ENCODE measurements at places on chromosomes 4 and X.
A peak's percentile ranks its signal among the peaks of the same experiment; 100 is the strongest.

GRCh38 chr4:181293014-181293413 is 950.2 kb upstream of the TENM3 start:
- no peak for DNase-seq

- peak; percentile 6 for DNase-seq
Measured at GRCh38 chr4:142579443-142579842, 266.7 kb downstream of the INPP4B start.

- DNase-seq = no peak
Measured at GRCh38 chr4:19522966-19523365, 728.7 kb upstream of the SLIT2 start.

DNA sequence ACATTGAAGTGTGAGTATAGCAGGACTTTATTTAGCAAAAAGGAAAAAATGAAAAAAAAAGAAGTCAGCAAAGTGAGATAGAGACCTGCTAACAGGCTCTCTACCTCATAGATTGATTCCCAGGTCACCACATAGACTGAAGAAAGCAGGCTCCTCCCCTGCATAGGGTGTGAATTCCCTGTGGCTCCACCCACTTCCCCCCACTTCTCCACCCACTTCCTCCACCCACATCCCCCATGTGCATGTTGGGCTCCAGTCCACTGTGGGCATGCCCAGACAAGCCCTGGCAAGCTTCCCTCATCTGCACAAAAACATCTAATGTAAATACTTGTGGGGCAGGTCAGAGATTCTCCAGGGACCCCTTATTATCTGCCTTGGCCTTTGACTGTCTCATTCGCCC is 97.8 kb downstream of the TMEM47 start:
- DNase-seq = no peak

- DNase-seq = no peak
Measured at GRCh38 chr4:77153006-77153405, 4.0 kb upstream of the CCNG2 start.

- no peak for DNase-seq
Measured at GRCh38 chr4:83195269-83195668, 80.7 kb upstream of the PLAC8 start.

DNA sequence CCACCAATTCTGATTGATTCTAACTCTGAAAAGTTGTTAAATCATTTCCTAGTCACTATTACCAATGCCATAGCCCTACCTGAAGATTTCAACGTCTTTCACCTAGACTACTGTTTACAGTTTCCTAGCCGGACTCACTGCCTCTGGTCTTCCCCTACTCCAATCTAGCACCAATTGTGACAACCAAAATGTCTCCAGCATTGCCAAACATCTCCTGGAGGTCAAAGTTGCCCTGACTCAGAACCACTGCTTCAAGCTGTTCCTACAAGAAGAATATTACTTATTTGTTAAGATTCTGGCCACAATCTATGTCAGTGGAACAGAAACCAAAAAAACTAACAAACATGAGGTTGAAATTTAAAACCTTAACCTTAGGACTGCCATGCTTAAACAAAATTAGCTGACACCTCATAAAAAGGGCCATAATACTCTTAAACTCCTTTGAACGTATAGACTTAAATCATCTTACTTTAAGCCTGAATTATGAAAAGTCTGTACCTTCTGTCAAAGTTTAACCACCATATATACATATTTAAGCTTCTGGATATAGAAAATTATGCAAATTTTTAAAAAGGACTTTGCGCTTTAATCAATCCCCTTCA is 2.1 kb downstream of the PDS5A start:
- DNase-seq = no peak

GRCh38 chr4:32574803-32575202 is 1854.6 kb downstream of the PCDH7 start:
- DNase-seq = no peak

GRCh38 chrX:95145848-95146490 is 1472.0 kb downstream of the FAM133A start:
- DNase-seq = no peak

- DNase-seq = no peak
Measured at GRCh38 chr4:162392946-162393345, 229.1 kb upstream of the FSTL5 start.

DNA sequence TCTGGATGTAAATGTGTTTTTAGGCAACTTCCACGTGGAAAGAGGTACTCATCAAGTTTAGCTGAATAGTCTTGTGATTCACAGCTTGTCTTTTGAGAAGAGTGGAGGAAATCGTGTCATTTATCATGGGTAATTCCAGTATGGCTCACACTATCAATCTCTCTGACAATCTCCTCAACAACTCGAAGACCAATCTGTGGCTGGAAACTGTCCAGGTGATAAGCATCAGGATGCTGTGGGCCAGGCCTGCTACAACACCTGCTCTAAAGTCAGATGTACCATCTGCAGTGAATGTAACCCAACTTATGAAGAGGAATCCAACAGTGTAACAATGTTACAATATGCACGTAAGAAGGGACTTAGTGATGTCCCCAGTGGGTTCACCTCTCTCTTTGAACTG is 132.1 kb upstream of the GK2 start:
- DNase-seq = no peak

DNA sequence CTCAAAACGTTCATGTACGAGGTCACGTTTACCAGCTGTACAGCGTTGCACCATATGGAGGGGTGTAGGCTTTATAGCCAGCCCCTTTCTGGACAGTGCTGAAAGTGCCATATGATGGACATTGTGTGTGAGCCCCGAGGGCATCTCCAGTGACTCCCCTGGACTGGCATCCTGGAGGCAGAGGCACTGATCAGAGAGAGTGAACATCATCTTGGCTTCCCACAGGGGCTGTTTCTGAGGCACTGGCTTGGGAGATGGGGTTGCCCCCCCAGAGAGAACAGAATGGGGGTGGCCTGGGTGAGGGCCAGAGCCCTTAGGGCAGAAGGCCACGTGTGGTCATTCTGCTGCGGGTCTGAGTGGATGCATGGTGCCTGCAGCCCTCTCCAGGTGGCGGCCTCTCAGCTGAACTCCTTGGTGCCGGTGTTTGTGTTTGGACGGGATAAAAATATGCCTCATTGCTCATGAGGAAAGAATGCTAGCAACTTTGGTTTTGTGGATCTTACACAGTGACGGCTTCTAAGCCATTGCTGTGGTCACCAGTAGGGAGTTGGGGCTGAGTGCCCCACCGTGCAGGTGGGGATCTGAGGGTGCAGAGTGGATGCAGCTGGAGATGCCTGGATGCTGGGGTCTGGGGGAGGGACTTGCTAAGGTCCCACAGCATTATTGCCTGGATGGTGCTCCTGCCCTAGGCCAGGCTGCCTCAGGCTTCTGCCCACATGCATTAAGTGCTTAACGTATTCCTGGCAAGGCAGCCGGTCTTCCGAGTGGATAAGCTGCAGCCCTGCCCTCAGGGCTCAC is 3.4 kb downstream of the WFS1 start:
- no peak for DNase-seq

DNA sequence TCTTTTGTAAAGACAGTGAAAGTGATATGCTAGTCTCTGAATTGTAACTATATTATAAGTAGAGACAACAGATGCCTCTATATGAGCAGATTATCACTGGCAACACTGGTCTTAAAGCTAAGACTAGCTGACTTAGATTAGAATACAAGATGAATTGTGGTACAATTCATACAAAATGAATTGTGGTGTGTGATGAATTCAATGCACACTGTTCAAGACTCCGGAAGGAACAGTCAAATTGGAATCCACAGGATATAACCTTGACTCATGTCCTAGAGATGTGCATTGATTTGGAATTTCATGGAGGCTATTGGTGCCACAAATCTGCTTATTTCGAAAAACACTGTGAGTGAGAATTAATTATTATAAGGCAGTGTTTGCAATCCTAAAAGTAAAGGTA is 701.8 kb downstream of the PCDH7 start:
- DNase-seq = no peak

DNA sequence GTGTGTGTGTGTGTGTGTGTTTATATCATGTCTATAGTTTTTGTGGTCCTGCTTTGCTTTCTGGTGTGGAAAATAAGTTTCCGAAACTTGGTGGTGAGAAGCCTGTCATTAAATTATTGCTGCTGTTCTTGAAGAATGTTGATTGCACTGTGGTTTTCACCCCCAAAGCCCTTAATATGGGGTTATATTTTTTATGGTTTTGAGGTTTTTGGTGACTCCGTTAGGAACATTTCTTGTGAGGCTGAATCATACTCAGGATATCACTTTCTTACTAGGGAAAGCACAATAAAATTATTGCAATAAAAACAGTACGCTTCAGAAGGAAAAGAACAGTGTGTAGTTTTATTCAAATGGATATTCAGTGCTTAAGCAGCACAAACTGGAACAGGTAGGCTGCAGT is 539.1 kb upstream of the MAGEB18 start:
- no peak for DNase-seq

DNA sequence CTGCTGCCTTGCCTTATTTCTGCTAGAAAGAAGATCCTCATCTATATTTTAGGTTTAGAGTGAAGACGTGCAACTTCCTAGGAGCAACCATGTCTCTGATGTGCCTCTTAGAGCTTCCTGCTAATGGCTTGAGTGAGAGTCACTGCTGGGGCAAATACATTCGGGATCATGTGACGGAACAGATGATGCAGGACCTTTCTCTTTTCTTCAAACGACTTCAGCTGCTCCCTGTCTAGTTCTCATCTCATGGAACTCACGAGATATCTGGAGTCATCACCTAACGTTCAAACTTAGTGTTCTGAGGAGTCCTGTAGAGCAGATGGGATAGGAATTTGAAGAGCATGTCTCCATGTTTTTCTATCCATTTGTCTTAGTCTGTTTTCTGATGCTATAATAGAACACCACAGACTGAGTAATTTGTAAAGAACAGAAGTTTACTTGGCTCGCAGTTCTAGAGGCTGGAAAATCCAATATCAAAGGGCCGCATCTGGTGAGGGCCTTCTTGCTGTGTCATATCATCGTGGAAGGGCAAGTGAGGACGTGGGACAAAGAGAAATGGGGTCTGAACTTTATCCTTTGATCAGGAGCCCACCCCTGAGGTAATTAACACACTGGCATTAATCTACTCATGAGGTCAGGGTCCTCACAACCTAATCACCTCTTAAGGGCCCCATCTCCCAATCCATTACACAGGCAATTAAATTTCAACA is 43.5 kb upstream of the SCRG1 start:
- no peak for DNase-seq

DNA sequence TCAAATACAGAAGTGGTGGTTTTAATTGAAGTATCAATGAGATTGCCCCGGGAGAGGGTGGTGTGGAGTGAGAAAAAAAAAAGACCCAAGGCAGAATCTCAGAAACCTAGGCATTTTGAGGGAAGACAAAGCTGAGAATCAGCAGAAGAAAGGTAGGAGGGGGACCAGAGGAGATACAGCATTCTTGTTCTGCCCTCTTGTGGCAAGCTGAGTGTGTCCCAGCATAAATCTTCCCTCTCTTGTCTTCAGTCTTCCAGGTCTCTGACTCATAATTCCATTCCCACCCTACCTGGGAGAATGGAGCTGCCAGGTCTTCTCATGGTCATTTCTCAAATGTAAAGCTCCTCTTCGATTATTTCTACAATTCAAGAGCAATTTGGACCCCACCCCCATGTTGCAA is 32.7 kb upstream of the MAGED1 start:
- no peak for DNase-seq

- no peak for DNase-seq
Measured at GRCh38 chr4:74418063-74418670, 26.8 kb upstream of the AREG start.

DNA sequence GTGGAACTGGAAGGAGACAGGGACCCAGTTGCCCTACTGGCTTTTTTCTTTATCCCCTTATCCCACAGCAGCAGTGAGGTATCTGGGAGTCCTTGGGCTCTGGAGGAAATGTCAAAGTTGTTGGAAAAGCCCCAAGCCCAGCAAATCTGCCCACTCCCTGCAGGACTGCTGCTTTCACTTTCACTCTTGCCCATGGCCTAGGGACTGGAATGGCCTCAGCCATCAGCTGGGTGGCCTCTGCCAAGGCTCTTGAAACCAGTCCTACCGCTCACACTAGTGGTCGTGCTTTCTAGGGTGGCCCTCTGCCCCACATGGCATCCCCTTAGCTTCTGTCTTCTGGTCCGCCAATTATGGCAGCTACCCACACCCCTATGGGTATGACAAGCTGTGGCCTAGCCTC is 9.7 kb upstream of the RHOXF1 start:
- peak; percentile 12 for DNase-seq

DNA sequence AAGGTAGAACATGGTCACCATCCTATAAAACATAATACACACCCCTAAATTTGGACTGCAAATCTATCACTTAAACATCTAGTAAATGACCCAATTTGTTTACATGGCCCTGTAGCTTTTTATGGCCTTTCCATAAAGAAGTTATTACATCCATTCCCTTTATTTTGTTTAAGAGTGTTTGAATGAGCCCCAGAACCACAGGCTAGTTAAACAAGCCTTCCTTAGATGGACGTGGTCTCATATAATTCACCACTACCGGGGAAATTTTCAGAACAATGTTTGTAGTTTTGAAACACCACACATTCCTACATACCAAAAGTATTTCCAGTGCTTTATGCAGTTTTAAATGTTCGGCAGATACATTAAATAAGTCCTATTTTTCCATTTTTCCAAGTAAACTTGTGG is 12.3 kb downstream of the PDGFC start:
- no peak for DNase-seq

- DNase-seq = no peak
Measured at GRCh38 chr4:100949350-100949935, 397.9 kb downstream of the PPP3CA start.

DNA sequence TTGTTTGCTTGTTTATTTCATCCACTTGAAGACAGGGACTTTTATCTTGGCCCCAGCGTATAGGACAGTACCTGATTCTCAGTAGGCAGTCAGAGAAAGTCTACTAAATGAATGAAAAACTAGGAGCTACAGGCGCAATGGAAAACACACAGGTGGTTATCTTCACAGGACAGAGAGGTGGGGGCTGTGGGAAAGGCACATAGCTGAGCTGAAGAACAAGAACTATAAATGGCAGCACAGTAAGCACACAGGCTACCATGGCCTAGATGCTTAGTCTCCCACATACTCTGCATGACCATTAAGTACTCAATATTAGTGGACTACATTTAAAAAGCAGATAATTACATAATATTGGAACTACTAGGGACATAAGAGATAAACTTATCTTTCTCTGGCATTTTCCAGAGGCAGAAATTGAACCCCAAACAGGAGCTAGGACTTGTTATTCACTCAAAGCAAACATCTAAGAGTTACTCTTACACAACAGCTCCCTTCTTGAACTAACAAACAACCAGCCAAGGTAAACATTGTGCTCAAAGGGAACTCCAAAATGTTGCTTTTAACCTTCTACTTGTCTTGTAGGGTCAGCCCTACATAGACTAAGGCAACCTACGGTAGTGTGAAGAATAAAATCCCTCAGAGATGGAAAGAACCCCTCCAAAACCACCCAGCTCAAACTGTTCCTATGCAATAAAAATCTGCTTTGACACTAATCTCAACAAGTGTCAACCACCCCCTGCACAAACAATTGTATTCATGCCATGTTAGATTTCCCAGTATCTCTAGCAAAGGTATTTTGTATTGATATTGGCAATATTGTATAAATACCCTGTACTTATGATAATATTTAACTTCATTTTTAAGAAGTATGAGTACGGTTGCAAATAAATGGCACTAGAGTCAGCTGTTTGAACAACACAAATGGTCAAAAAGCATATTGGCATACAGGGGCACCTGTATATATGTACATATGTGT is 593.6 kb downstream of the KLHL13 start:
- no peak for DNase-seq

Data from NCI-H2029 (cell line).